Astrocyte of the spinal cord (primary cell): ENCODE measurements at places on chromosomes 7 and 10.
A peak's percentile ranks its signal among the peaks of the same experiment; 100 is the strongest.

DNA sequence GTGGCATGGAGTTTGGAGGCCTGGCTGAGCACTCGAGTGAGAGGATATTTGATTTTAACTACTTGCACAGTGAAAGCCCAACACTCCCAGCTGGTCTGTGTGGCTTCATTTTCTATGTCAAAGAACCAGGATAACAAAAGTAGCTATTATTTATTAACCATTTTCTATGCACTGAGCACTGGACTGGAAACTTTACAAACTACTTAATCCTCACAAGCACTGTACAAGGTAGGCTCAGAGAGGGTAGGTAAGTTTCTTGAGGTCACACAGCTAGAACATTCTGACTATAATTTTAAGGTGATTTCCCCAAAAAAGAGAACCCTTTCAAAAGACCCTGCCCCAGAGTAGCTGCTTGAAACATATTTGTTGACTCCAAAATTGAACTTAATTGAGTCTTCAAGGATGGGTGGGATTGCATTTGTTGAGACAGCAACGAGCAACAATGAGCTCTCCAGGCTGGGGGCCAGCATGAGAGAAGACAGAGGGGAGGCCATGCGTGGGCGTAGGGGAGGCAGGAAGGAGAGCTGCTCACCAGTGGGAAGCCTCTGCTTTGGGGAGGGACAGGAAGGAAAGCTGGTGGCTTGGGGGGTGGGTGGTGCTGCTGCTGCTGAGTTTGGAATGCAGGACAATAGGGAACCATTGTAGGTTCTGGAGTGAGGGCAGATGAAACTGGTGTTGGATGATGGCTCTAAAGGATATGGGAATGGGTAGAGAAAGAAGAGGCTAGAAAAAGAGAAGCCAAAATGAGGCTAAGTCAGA lies 31.5 kb downstream of the FAM241B start:
- DNase-seq, result no peak

- no peak for DNase-seq
Measured at GRCh38 chr10:100996678-100997359, 2.8 kb upstream of the LZTS2 start.

GRCh38 chr10:18533896-18534295 lies 117.5 kb downstream of the NSUN6 start:
- DNase-seq, result no peak

DNA sequence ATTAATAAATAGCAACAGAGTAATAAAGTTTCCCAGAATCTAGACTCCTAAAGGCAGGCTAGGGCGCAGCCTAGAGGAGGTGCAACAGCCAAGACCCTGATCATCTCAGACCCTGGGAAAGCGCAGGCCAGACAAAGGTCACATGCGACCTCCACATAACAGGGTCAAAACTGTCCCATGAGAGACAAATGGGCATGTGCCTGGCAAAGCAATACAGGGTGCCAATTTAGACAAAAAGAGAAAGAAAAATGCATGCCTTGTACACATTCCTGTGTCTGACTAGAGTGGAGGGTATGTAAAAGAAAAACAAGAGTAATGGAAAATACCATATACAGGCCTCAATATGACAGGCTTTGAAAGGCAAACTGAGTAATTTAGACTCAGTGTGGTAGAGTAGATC lies 22.2 kb downstream of the MPP7 start:
- peak; percentile 68 for DNase-seq

DNA sequence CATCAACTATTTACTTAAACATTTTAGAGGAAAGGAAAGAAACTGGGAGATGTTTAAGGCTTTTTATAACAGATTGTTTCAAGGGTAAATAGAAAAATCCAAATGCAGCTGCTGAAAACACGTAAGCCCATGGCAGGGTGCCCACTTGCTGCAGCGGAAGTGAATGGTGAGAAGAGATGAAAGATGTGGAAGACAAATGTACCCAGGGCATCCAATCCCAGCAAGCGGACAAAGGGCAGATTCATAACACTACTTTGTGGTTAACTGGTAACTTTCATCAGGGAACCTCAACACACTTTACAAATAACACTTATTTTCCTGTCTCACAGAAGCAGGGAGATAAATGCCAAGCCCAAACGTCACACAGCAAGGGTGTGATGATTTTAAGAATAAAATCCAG lies 358.4 kb downstream of the KCNMA1 start:
- peak; percentile 55 for DNase-seq

GRCh38 chr7:105638902-105639495 lies 57.7 kb upstream of the EFCAB10 start:
- peak; percentile 20 for DNase-seq

GRCh38 chr10:114806562-114807391 lies 14.8 kb upstream of the FHIP2A start:
- DNase-seq, result no peak

- no peak for DNase-seq
Measured at GRCh38 chr10:124921261-124921660, 20.7 kb upstream of the ZRANB1 start.

GRCh38 chr7:80057488-80057887 lies 77.1 kb upstream of the GNAI1 start:
- DNase-seq, result no peak

- DNase-seq, result no peak
Measured at GRCh38 chr10:12501324-12501723, 152.0 kb downstream of the CAMK1D start.

DNA sequence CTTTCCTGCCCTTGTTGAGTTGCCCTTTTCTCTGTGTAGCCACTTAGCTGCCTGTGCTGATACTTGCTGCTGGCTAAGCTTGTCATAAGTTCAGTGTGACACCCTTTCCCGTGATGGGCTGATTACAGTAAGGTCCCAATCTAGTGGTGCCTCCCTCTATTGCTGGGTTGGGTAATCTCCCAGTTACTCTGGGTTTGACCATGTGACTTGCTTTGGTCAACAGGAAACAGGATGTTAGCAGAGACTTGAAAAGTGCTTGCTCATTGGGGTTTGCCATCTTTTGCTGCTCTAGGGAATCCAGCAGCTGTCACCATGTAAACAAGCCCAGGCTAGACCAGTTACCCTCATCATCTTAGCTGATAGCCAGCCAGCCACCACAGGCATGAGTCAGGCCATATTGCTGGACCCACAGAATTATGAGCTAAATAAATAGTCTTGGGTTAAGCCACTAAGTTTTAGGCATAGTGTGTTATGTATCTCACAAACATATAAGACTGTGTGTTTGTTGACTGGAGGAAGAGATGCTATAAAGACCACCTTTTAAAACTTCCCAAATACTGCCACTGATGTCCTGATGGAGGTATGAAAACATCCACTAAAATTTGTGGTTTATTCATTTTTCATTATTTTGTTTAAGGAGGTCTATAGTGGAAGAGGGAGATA lies 4.0 kb upstream of the LEP start:
- peak; percentile 52 for DNase-seq

DNA sequence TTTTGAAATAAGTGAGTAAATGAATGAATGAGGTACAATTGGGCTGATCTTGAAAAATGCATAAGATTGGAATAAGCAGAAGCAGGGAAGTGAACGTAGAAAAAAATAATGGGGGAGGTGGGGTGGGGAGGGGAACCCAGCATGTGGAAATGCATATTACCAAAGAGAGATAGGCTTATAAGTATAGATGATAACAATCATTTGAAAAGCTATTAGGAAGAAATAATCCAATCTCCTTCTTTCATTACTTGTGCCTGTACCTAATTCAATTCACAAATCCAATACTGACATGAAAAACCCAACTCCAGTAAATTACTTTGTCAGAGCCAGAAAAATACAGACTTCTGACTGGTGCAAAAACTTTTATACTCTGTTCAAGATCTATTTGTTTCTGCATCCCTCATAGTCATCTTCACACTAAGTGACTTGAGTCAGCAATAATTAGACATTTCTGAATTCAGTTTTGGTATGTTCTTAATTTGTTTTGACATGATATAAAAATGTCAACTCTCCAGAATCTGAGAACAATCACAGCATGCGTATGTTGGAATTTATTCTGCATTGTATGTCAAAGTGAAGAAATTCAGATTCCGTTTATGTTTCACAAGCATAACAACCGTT lies 99.2 kb downstream of the IQUB start:
- DNase-seq, result no peak

- DNase-seq, result no peak
Measured at GRCh38 chr10:11104772-11105675, 87.4 kb downstream of the CELF2 start.

DNA sequence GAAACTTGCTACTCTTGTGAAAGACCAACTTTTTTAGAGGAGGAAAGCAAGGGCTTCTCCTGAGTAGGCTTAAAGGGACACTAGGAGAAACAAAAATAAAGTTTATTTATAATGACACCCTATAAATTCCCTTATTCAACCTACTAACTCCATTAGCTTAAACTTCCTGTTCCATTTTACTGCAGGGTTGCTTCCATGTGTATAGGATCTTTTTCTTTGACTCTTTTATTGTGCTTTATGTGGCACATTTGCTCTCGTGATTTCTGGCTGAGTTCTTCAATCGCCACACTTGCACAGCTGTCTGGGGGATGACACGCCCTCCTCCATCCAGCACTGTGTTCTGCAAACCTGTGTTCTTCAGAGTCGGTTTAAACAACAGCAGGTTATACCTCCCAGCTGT lies 225.7 kb upstream of the NPVF start:
- no peak for DNase-seq

- peak; percentile 97 for DNase-seq
Measured at GRCh38 chr10:110425684-110426293, 71.9 kb upstream of the DUSP5 start.

GRCh38 chr10:20299034-20299736 lies 483.0 kb downstream of the PLXDC2 start:
- no peak for DNase-seq

DNA sequence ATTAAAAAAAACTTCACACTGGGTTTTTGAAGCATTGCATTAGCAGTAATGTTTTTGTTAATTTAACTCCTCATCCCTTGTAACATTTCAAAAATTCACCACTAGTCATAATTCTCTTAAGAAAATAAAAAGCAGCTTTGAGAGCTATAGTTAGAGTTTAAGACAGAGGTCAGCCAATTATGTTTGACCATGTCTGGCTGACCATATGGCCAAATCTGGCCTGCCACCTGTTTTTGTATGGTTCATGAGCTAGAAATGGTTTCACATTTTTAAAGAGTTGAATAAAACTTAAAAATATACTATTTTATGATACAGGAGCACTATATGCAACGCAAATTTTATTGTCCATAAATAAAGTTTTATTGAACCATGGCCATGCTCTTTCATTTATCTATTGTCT lies 73.0 kb upstream of the LRRTM3 start:
- no peak for DNase-seq

- peak; percentile 29 for DNase-seq
Measured at GRCh38 chr7:47444376-47445098, 137.4 kb downstream of the TNS3 start.

GRCh38 chr10:97136756-97137155 lies 49.0 kb downstream of the SLIT1 start:
- no peak for DNase-seq

DNA sequence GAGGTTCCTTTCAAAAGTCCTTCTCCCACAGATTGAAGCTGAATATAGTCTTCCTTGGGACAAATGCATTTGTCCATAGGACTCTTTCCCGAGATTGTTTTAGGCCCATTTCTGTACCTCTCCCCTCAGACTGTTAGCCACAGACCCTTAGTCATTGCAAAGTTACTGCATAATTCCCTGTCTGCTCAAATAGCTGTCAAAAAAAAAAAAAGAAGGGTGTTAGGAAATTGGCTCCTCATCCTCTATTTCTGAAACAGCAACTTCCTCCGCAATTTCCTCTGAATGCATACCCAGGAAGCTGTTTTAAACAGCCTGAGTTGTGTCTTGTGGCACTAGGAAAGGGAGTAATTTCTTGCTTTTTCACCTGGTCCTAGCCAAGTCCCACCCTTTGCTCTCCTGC lies 5.4 kb downstream of the LRRC4 start:
- no peak for DNase-seq

DNA sequence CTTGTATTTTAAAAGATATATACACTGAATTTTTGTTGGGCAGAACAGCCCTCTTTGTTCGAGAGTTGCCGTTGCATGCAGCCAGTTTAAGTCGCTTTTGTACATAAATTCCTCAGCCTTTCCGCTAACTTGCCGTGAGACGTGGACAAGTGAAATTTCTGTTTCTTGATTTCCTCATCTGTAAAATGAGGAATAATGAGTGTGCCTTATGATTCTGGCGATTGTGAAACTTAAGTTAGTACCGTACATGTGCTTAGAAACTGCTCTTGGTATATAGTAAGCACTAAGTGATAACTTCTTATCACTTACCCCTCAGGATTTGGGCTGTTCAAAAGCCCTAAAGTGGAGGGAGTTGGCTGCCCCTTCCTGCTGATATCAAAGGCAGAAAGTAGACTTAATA lies 1.4 kb downstream of the CCNJ start:
- peak; percentile 52 for DNase-seq

GRCh38 chr10:28326516-28327490 lies 23.9 kb upstream of the MPP7 start:
- peak; percentile 78 for DNase-seq

GRCh38 chr7:153430931-153431330 lies 621.3 kb upstream of the DPP6 start:
- DNase-seq, result no peak

DNA sequence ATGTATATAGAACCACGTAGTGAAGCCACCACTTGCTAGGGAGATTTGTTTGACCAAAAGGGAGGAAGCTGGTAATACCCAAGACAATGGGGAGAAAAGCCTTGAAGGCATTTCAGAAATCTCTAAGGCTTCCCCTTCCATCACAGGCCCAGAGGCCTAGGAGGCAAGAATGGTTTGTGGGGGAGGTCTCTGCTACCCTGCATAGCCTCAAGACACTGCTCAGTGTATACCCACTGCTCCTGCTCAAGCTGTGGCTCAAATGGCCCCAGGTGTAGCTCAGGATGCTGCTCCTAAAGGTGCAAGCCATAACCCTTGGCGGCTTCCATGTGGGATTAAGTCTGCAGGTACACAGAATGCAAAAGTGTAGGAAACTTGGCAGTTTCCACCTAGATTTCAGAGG lies 1105.8 kb downstream of the GATA3 start:
- DNase-seq, result no peak

DNA sequence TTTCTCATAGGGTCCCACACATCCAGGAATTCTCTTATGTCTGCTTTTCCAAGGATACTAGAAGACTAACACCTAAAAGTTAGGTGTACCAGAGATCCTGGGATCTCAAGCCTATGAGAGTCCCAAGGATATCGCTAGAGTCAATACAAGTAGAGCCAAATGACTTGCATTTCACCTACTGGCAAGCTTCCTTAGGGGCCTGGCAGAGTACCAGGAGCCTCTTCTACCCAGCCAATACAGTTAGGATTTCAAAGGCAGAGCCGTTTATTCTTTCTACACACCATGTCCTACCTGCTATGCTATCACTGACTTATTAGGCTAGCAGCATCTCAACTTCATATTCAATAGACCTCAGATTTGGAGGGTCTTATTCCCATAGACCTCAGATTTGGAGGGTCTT lies 53.5 kb upstream of the UNC5B start:
- DNase-seq, result no peak
